Right ventricle myocardium inferior (tissue), 1 donor: ENCODE measurements at places on chromosomes 7 and 10. TPM values are rescaled to one million over a fixed set of nuclear protein-coding genes. Genes with fewer than 3 reads are reported as not detected.

DNA sequence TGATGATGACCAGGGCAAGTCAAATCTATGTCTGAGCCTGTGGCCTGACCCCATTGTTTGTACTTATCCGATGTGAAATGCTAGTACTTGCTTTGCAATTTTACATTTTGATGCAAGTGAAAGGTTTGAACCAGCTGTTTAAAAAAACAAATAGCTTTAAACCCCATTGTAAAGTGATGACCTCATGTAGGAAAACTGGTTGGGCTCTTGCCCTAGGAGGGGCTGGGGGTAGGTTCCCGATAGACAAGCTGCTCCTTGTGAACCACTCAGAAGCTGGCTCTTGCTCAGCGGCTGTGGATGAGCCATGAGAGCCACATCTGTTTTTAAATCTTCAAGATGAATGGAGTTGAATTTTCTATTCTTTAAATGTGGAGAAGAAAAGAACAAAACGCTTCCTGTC lies 185.3 kb downstream of the WDR11 start:
- DNase-seq: no peak

GRCh38 chr7:30851651-30852307 lies 59.9 kb upstream of the AQP1 start:
- DNase-seq: no peak

- no peak for DNase-seq
Measured at GRCh38 chr7:148434181-148434757, 156.3 kb upstream of the C7orf33 start.

- no peak for DNase-seq
Measured at GRCh38 chr10:21953585-21954057, 49.9 kb downstream of the DNAJC1 start.

DNA sequence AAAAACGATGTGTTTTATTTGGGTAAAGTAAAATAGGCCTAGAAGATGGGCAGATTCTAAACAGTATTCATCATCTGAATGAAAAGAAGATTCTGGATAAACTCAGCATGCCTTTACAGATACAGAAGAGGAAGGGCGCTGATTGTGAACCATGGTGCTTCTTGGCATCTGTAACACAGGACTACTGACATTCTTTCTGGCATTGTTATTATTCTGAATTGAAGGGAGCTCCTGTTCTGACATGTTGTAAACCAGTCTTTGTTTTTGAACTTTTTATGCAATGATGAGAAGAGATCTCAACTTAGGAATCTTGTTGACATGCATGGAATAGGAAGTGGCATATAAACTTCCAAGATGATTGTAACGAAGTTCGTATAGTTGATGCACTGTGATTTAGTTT lies 13.5 kb downstream of the RPA3 start:
- DNase-seq: no peak

DNA sequence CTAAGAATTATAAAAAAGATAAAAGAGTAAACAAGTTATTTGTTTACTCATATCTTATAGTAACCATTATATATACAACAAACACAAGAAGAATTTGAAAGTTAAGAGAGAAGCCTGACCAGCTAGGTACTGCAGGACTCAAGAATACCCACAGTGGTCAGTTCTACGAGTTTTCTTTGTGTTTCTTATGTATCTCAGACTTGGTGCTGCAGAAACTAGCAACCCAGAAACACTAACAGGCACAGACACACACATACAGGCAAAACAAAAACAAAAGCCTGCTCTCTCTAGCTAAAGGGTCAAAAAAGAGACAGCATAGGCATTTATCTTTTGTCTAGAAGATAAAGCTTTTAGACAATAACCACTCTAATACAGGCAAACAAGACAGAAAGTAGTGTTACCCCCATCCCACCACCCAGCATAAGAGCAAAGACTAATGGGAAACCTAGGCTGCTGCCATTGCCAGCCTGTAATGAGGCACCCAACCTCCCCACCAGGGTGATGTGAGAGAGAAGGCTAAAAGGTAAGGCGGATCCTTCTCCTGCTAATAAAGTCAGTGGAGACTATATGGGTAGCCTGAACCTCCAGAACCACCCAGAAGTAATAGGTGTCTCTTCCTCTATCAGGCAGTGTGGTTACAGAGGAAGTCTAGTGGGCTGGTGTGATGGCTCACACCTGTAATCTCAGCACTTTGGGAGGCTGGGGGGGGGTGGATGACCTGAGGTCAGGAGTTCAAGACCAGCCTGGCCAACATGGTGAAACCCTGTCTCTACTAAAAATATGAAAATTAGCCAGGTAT lies 113.9 kb downstream of the DNAJC1 start:
- DNase-seq: no peak

GRCh38 chr10:100874702-100875483 lies 37.9 kb upstream of the SLF2 start:
- no peak for DNase-seq

GRCh38 chr10:22222236-22223190 lies 4.7 kb upstream of the EBLN1 start:
- DNase-seq: no peak

- DNase-seq: no peak
Measured at GRCh38 chr7:47456210-47456955, 125.5 kb downstream of the TNS3 start.

DNA sequence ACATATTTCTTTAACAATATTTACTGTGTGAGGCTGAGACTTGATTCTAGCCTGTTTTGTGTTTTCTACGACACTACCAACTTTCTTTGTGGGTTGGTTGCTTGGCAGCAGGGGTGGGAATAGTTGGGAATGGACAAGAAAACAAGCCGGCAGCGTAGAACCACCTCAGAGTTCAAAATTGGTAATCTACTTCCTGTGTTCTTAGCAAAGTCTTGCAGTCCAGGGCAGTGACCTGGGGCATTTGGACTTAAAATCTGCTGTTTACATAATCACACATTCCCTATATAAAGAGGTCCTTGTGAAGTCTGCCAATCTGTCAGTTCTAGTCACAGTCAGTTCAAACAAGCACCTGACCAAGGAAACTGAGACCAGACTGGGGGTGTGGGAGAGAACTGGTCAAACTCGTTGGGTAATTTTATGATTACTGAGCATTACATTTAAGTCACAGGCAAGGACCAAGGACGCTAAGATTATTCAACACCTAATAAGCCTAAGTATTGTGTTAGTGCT lies 167.9 kb downstream of the CPEB3 start:
- DNase-seq: no peak

GRCh38 chr7:157267516-157267915 lies 69.3 kb upstream of the DNAJB6 start:
- DNase-seq: no peak

- DNase-seq: no peak
Measured at GRCh38 chr10:34730726-34731125, 84.4 kb downstream of the PARD3 start.

DNA sequence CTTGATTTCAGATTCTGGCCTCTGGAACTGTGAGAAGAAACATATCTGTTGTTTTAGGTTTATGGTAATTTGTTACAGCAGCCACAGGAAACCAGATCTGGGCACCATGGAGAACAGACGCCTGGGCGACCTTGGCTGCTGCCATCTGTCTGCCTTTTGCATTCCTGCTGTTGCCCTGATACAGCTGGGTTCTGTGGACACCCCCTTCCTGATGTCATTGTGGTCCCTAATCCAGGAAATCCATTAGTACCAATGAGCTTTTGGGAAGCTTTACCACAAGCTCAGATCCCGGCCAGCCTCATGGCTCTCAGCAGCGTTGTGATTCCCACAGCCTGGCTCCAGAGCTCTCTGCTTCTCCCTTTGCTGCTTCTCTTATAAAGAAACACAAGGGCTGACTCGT lies 174.2 kb upstream of the NPS start:
- DNase-seq: no peak

- no peak for DNase-seq
Measured at GRCh38 chr7:107043491-107043890, 1.0 kb upstream of the PRKAR2B start.

- no peak for DNase-seq
Measured at GRCh38 chr7:147193476-147193875, 1076.9 kb downstream of the CNTNAP2 start.

- no peak for DNase-seq
Measured at GRCh38 chr10:103540722-103541121, 47.2 kb downstream of the NEURL1 start.

DNA sequence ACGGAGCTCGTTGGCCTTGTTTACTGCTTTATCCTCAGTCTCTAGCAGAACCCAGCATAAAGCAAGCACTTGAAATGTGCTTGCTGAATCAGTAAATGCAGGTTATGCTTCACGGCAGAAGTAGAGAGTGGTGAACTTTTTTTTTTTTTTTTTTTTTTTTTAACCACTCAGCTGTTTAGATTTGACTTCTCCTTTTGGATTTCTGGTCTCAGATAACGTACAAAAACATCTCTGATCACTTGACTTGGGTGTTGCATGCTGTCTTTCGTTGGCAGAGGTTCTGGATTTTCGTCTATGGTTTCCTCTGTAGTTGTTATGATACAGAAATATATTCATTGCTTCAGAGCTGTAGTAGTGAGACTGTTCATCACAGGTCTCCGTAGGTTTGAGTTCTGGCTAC lies 242.5 kb upstream of the HABP2 start:
- no peak for DNase-seq

- DNase-seq: no peak
Measured at GRCh38 chr10:78115135-78115853, 81.6 kb downstream of the RPS24 start.

- DNase-seq: no peak
Measured at GRCh38 chr10:1488970-1489548, 248.3 kb downstream of the ADARB2 start.

GRCh38 chr7:66950763-66951162 lies 29.7 kb downstream of the TMEM248 start:
- no peak for DNase-seq

DNA sequence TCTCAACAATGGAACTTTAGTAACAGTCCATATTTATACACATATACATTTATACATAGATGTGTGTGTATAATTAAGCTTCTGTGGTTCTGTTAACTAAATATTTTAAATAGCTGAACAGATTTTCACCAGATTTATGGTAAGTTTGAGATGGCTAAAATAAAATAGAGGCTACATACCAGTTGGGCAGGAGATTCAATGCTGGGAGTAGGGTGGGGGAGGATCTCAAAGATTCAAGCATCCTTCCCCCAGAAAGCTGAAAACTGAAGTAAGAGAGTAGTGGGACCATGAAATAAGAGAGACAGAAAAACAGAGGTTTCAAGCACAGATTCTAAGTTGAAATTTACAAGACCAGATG lies 14.0 kb downstream of the LRRC17 start:
- DNase-seq: no peak

DNA sequence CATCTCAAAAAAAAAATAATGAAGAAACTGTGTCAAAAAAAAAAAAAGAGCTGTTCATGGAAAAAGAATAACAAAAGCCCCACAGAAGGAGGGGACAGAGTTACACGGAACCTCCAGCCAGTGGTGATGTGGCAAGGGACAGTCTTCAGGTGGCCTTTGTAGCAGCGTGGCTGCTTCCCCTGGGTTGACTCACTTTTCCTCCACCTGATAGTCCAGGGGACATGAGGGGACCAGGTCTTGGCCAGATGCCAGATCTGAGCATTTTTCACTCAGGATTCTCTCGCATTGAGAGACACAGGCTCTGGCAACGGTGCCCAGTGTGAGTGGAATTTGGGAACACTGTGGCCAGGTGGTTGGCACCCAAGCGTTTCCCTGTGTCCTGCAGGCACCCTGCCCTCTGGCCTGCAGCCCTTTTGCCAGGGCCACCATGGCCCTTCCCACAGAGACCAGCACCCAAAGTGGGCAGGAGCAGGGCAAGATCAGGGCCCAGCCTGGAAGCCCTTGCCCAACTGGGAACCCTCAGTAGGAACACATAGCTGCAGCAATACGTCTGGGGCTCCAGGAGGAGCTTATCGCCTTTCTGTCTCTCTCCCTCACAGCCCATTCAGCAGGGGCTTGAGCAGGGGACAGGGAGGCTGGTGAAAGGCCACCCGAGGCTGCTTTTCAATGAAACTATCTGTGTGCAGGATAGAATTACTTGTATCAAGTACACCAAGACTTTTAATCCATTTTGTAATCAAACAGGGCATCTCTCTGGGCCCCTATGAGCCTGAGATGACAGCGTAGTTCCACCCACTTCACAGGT lies 159.1 kb downstream of the UBE2H start:
- no peak for DNase-seq

- DNase-seq: no peak
Measured at GRCh38 chr10:48399056-48399541, 92.6 kb downstream of the MAPK8 start.

GRCh38 chr7:4097001-4097609 lies 585.0 kb upstream of the FOXK1 start:
- no peak for DNase-seq

DNA sequence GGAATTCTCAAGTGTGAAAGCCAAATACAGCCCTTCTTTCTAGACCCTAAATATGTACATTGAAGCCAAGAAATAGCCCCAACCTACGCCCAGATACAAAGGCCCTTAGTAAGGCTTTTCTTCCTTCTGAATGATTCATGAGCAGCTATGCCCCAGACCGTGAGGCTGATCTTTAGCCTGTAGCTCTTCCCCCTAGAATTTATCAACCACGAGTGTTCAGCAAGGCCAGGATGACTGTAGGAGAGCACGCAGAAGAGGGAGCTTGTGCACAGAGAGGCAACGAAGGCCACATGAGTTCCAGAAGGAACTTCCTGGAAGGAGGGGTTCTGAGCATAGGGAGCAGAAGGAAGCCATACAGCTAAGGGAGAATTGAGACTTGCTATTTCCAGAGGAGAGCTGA lies 53.0 kb upstream of the HABP2 start:
- no peak for DNase-seq

DNA sequence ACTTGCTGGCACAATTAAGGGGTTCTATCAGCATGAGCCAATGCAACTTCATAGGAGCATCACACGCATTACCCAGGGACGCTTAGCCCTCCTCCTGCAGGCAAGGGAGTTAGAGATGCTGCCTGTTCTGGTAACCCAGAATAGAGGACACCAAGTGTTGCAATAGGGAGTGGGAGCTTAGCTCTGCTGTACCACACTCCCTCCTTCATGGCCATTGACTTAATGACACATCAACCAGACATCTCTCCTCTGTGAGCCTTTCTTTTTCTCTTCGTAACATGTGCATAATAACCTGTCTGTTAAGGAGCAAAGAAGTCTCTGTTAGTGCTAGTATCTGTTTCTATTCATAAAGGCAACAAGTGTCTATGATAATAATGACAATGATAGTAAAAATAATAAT lies 282.4 kb downstream of the SORCS3 start:
- DNase-seq: no peak

The FAM221A gene
- 2.6 TPM for total RNA-seq

The HOGA1 gene
- total RNA-seq: 15.6 TPM

The TCAF2 gene
- total RNA-seq: 0.38 TPM

The ODAD2 gene
- total RNA-seq: not detected

The ITGA8 gene
- total RNA-seq: 1.7 TPM

The C10orf67 gene
- 0.51 TPM for total RNA-seq

The DOCK1 gene
- 16.8 TPM for total RNA-seq

The GRID1 gene
- 1.3 TPM for total RNA-seq

The DYDC1 gene
- not detected for total RNA-seq

The PIP gene
- total RNA-seq: not detected

The ZNF33A gene
- total RNA-seq: 21.2 TPM

The TAS2R39 gene
- total RNA-seq: not detected

The DNA2 gene
- 1.5 TPM for total RNA-seq

The SPDYE9 gene
- not detected for total RNA-seq
